ENCODE measurements at places on chromosomes 3 and 15.

- DNase-seq = no peak
Observed at GRCh38 chr15:40063563-40064011, 24.6 kb upstream of the SRP14 start.

- DNase-seq = no peak
Observed at GRCh38 chr3:178170698-178171535, 365.3 kb upstream of the KCNMB2 start.

- DNase-seq = no peak
Observed at GRCh38 chr3:13538520-13539291, 10.2 kb upstream of the FBLN2 start.

DNA sequence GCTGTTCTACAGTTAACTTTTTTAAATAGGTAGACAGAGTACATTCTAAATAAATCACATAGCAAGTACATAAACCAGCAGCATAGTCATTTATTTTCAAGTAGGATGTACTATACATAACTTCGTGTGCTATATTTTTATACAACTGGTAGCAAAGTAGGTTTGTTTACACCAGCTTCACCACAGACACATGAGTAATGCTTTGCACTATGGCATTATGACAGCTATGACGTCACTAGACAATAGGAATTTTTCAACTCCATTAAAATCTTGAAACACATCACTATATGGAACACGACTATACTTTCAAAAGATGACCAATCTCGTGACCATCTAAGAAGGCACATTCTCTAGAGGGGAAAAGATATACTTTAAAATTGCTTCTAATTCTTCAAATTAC is 3.5 kb downstream of the TEX55 start:
- no peak for DNase-seq

DNA sequence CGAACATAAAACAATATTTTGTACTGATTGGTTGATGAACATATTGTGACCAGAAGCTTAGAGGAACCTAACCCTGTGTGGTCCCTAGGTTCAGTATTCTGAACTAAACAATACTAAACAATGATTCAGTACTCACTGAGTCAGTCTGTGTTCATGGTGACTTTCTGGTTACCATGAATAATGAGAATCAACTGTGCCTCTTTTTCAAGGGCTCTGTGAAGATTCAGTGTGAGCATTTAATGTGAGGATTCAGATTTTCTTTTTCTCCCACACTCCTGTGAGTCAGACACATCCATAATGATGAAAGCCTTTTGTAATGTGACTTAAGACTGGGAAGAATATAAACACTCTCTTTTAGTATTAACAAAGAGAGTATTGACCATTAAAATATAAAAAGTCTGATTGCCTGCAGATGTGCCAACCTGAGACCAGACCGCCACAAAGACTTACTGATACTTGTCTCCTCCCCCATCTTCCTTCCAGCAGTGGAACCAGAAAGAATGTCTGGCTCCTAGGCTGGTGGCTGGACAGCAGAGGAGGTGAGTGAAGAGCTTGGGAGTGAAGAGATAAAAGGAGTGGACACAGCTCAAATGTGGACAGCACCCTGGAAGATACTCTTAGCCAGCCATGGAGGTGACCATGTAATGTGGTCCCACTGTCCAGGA is 17.6 kb upstream of the ACTL6A start:
- no peak for DNase-seq

- DNase-seq = peak; percentile 29
Observed at GRCh38 chr3:126851934-126852333, 131.0 kb upstream of the PLXNA1 start.

DNA sequence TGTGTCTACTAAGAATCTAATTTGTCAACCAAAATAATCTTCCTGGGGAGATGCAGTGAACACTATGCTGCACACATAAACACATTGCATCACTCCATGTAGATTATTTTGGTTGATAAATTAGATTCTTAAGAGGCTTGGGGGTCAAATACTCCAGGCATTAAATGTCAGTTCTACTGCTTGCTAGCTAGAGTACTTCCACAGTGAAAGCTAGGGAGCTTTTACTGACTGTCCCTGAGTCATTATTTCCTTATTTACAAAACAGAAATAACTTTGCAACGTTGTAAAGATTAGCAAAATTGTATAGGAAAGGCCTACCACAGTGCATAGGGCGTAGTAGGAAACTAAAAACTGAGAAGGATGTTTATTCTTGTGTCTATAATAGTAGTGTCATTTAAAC is 12.9 kb upstream of the TMC3 start:
- no peak for DNase-seq

GRCh38 chr3:42421818-42422796 is 11.7 kb upstream of the LYZL4 start:
- no peak for DNase-seq

GRCh38 chr3:47586746-47587145 is 8.1 kb upstream of the CSPG5 start:
- no peak for DNase-seq

- DNase-seq = no peak
Observed at GRCh38 chr3:194929578-194929960, 243.9 kb downstream of the FAM43A start.

- DNase-seq = no peak
Observed at GRCh38 chr3:95719481-95719880, 1094.9 kb upstream of the EPHA6 start.

GRCh38 chr3:130491431-130491830 is 25.5 kb upstream of the COL6A6 start:
- DNase-seq = no peak

DNA sequence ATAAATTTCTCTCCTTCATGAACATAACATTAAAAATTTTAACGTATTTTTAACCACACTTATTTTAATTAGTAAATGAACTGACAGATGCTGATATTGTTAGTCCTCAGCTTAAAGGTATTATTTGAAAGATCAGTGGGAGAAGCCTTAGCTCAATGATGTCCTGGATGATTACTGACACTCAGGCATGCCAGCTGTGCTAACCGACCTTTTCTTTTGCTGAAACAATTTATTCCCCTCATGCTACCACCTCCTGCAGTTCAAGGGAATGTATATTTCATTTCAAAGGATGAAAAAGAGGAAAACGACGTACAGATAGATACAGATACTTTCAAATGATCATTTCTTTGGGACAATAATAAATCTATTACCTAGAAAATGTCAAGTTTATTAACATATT is 620.8 kb downstream of the FGF12 start:
- peak; percentile 3 for DNase-seq

- peak; percentile 87 for DNase-seq
Observed at GRCh38 chr3:53114011-53114400, 16.2 kb downstream of the RFT1 start.

- no peak for DNase-seq
Observed at GRCh38 chr15:89550427-89550826, 24.8 kb upstream of the TICRR start.

DNA sequence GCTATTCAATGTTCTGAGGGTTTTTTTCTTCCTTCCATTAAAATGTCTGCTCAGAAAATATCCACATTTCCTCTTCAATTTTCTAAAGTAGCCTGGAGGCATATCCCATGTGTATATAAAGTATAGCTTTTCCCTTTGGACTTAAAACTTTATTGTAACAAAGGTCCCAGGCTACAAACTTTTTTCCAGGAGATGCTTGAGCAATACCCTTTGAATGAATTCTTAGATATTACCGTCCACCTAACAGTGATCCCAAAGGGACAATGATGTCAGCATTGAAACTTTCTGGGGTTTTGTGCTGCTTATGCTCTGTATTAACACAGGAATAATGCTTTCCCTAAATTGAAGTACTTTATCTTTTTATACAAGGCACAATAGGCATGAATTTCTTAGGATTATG is 525.2 kb downstream of the CADM2 start:
- DNase-seq = no peak

GRCh38 chr3:107032111-107032510 is 345.1 kb upstream of the CCDC54 start:
- DNase-seq = no peak

- DNase-seq = no peak
Observed at GRCh38 chr15:59178151-59178695, 28.4 kb upstream of the LDHAL6B start.

GRCh38 chr3:187713504-187713903 is 11.1 kb upstream of the RTP2 start:
- DNase-seq = no peak

DNA sequence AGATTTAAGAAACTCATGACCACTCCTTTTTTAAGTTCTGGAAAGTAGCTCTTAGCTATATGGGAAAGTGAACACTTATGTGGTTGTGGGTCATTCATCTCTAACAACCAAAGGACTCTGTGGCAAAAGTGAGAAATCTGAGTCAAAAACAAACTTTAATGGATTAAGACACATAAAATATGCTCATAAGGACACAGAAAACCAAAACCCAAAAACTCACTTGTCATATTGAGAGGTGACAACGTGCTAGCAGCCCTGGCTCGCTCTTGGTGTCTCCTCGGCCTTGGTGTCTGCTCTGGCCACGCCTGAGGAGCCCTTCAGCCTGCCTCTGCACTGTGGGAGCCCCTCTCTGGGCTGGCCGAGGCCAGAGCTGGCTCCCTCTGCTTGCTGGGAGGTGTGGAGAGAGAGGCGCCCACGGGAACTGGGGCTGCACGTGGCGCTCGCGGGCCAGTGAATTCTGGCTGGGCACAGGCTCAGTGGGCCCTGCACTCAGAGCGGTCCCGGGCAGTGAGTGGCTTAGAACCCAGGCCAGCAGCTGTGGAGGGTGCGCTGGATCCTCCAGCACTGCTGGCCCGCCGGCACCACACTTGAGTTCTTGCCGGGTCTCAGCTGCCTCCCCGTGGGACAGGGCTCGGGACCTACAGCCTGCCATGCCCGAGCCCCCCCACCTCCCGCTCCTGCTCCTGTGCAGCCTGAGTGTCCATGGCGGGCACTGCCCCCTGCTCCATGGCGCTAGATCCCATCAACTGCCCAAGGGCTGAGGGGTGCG is 30.3 kb upstream of the SKIL start:
- no peak for DNase-seq

DNA sequence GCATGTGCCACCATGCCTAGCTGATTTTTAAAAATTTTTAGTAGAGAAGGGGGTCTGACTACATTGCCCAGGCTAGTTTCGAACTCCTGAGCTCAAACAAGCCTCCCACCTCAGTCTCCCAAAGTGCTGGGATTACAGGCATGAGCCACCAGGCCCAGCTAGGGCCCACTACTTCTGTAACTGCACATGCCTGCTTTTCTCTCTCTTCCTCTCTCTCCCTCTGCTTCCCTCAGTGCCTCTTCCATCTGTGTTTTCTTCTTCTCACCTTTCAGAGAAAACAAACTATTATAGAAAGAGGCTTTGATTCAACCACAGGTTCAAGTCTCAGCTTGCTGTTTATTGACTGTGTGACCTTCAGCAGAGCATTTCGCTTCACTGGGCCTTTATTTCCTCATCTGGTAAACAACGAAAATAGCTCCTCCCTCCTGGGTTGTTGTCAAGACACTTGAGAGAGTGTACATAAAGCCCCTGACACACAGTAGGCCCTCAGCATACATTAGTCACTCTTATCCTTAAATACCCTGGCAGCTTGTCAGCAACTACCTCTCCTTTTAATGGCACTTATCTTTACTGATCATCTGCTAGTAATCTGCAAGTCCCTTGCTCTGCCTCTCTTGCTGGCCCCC is 10.2 kb downstream of the TADA3 start:
- DNase-seq = no peak

DNA sequence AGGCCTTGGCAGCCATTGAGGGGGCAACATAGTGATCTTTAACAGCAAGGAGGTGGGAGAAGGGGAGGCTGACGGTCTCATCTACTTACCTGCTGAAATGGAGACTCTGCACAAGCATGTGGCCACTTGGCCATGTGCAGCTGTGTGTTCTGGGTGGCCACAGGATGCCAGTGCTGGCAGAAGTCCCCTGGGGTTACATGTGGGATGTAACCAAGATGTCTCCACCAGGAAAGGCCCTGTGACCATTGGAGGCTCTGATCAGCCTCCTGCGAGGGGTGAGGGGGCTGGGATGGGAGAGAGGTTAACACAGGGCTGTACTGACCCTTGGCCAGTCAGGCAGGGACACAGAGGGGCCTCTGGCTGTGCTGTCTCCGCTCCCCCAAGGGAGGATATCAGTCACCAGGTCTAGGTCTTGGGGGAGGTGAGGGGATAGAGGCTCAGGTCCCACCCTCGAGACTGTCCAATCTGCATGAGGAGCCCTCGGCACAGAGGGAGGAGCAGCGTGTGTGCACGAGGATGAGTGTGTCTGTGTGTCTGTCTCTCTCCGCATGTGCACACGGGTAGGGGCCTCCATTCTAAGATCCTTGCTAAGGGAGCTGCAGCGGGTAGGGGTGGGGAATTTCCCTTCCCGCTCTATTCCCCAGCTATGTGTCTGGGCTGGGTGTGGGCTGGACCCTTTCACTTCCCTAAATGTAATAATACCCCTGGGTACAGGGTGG is 19.5 kb downstream of the PRKCD start:
- no peak for DNase-seq

GRCh38 chr3:187568171-187568570 is 102.0 kb downstream of the SST start:
- no peak for DNase-seq

DNA sequence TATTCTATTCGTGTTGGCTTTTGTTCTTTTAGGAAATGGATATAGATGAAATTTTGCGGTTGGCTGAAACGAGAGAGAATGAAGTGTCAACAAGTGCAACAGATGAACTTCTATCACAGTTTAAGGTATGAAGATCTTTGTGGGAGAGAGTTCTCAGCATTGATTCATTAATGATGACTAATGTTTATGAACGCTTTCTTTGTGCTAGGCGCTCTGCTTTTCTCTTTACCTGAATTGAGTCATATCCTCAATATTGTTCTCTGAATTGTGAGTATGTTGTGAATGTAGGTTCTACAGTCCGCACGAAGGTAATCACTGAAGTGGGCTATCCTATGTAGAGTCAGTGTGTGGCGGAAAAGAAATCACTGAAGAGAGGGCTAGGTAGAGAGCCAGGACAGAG is 81.2 kb downstream of the CHD2 start:
- no peak for DNase-seq

DNA sequence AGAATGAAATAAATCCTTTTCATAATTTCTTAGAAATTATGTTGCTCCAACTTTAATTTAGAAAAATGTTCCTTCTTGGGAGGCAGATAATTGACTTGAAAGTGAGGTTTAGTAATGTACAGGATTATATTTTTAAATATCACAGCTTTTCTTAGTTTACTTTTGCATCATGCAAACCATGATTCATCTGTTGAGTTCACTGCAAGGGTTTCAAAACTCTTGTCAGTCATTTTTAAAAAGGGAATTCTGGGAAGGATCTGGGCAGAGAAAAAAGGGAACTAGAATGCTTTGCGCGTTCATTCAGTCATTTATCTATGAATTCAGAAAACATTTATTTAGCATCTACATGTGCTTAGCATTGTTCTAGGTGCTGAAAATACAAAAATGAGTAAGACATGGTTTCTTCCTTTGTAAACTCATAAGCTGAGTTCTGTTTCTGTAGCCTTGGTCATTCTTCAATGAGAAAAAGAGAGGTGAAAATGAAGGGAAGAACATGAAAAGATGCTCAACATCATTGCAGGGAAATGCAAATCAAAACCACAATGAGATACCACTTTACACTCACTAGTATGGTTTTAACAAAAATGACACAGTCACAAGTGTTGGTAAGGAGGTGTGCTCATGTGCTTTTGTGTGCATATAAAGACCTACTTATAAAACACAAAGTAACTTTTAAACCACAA is 209.1 kb downstream of the NR1D2 start:
- DNase-seq = no peak

- no peak for DNase-seq
Observed at GRCh38 chr3:39917065-39917773, 107.8 kb downstream of the MYRIP start.

Data from neural progenitor cell (in vitro differentiated cells).